ENCODE measurements at places on chromosomes 5 and 9.

GRCh38 chr9:88593537-88594185, 58.7 kb downstream of the NXNL2 start:
- peak; percentile 66 for DNase-seq

- DNase-seq: no peak
These were observed 31.9 kb upstream of the PCSK5 start for GRCh38 chr9:75858497-75859092.

GRCh38 chr9:19689328-19690101, 99.3 kb downstream of the SLC24A2 start:
- DNase-seq: peak; percentile 15

DNA sequence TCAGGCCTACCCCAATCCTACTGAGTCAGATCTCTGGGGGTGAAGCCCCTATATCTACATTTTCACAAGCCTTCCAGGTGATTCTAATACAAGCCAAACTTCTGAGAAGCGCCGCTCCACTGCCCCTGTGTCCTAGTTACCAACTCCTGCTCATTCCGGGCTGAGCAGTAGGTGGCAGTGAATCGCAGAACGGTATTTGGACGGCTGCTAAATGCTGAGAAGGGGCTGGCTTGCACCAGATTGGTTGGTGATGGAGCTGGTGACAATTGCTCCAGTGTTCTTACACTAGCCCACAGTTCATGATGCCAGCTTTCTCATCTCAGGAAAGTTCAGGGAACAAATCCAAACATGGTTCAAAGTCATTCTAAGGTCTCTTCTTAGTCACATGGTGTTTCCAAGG, 31.1 kb upstream of the FGF1 start:
- DNase-seq: peak; percentile 44

GRCh38 chr5:34495178-34495577, 160.9 kb upstream of the RAI14 start:
- no peak for DNase-seq

DNA sequence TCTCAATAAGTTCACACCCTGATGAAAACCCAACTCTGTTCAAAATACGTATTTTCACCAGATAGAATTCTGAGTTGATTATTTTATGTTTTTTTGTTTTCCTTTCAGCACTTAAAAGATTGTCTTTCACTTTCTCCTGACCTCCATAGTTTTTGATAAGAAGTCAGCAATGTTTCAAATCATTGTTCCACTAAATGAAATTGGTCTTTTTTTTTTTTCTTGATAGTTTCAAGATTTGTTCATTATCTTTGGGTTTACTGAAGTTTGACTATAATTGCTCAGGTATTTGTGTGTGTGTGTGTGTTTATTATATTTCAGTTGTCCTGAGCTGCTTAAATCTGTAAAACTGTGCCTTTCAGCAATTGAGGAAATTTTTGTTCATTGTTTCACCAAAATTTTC, 498.7 kb downstream of the TLE1 start:
- no peak for DNase-seq

DNA sequence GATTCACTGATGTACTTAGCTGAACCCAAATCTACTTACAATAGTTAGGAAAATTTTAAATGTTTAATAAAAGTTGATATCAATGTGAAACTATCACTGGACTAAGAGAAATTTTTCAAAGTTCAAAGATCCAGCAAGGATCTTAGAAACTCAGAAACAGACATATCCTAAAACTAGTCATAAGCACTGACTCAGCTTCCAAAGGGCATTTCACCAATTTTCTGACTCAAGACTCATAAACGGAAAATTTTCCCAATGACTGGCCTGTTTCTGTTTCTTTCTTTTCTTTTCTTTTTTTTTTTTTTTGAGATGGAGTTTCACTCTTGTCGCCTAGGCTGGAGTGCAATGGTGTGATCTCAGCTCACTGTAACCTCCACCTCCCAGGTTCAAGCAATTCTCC, 66.6 kb downstream of the CDC14B start:
- DNase-seq: peak; percentile 92

DNA sequence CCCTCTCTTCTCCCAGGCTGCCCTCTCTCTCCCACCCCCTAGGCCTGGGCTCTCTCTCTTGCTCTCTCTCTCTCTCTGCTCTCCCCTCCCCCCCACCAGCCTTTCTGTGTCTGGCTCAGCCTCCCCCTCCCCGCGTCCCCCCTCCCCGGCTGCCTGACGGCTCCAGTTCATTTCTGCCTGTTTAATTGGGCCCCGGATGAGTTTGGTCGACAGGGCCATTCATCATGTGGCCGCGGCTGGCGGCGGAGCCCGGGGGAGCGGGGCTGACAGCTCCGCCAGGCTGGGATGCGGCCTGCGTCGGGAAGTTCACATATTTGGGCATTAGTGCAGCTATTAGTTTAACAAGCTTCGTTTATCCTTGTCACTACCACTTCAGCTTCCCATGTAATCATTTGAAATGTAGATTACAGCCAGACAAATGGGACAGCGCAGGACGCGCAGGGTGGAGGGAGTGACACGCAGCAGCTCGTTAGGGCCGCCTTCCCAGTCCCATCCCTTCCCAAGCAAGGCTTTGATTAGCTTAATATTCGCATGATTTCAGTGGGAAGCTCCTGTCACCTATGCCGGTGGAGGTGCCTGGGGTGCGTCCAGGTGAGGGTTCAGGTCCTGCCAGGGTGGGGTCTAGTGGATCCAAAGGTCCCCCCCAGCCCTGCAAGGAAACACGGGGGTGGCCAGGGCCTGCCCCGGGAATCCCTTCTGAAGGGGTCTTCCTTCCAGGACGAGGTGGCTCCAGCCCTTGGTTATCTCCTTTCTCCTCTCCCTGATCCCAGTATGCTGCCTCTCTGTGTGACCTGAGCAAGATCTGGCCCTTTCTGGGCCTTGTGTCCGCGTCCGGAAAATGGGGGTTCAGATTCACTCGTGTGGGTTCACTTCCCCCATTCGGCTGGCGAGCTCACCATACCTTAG, 214.8 kb downstream of the PAX5 start:
- DNase-seq: no peak

DNA sequence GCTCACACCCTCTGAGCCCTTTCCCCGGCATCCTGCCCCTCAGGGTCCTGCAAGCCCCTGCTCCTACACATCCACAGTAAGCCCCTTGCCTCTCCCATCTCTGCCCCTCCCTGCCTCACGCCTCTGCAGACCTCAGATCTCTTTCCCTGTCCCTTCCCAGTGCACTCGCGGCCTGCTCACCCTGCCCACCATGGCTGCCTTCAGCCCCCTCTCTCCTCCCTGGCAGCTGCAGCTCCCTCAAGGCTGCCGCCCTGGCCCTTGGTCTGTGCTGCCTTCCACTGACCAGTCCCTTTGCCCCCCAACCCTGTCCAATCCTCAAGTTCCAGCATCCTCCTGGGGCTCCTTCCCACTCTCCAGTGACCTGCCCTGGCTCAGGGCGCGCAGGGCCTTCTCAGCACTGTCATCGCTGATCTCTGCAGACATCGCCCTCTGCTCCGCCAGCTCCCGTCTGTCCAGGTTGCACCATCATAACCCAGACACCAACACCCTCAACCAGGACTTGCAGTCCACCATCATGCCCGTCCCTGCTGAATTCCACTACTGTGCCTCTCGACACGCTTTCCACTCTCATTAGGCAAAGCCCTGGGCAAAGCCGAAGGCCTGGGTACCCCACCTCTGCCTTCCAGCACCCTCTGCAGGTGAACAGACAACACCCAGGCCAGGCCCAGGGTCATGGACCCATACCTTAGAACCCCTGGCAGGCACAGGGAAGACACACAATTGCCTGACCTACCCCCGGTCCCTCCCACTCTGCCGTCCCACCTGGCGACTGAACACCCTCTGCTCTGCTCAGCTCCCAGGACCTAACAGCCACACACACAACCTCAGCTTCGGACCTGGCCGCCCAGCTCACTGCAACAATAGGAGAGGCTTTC, 97.8 kb upstream of the RUFY1 start:
- no peak for DNase-seq
